Activated effector memory CD4-positive, alpha-beta T cell treated with anti-CD3 and anti-CD28 coated beads, Interleukin-2, amount 50 U/mL, for 16 hours (primary cell): ENCODE measurements at places on chromosomes 1 and 21.

GRCh38 chr1:167799747-167800146, 78.0 kb downstream of the MPZL1 start:
- no peak for DNase-seq

DNA sequence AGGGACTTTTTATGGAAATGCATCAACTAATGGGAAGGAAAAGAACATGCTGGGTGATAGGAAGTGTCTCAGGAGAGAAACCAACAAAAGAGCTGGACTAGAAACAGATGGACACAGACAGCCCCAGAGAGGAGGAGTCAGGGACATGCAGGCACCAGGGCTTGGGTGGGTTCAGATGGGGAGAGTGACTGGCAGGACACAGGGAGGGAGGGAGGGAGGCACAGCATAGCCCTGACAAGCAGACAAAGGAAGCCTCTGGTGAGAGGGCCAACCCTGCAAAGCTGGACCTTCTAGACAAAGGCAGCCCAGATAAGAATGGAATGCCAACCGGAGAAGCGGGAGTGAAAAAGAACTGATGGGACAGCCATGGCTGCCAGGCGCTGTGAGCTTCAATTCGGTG, 568.8 kb downstream of the AJAP1 start:
- no peak for DNase-seq

DNA sequence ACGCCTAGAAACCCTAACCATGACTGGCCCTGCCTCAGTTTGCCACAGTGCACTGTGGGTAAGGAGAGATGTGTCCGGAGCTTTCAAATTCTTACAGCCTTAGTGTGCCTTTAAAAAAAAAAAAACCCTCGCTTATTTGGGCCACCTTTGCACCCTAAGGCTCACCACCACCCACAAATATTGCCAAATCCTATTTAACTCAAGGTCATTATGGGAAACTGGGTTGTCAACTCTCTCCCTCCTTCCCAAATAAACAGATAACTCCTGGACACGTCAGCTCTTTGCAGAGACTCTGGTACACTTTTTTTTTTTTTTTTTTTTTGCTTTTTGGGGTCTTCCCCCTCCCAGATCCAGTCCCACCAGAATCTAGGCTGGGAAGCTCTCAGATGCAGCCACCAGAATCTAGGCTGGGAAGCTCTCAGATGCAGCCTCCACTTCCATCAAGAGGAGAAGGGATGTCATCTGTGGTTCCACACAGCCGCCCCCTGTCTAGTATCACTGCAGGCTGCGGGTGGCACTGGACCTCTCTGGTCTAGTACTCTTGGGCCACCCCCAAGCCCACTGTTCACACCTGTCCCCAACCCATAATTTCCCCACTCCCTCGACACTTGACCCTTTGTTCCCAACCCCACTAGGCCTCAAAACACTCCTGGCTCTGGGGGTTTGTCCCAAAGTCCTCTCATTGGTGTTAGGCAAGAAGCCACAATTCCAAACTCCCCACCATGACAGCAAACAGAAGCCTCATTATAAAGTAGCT, 3.4 kb downstream of the DHRS3 start:
- no peak for DNase-seq

DNA sequence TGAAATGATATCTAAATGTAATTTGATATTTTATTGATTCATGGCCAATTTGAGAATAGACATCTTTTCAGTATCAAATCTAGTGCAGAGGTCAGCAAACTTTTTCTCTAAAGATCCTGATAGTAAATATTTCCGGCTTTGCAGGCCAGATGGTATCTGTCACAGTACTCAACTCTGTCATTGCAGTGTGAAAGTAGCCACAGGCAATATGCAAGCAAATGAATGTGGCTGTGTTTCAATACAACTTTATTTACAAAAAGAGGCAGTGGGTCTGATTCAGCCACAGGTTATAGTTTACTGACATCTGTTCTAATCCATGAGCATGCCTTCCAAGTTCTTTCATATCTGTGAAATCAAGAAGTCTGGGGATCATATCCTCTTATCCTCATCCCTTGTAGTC, 221.2 kb downstream of the PRDM2 start:
- no peak for DNase-seq

DNA sequence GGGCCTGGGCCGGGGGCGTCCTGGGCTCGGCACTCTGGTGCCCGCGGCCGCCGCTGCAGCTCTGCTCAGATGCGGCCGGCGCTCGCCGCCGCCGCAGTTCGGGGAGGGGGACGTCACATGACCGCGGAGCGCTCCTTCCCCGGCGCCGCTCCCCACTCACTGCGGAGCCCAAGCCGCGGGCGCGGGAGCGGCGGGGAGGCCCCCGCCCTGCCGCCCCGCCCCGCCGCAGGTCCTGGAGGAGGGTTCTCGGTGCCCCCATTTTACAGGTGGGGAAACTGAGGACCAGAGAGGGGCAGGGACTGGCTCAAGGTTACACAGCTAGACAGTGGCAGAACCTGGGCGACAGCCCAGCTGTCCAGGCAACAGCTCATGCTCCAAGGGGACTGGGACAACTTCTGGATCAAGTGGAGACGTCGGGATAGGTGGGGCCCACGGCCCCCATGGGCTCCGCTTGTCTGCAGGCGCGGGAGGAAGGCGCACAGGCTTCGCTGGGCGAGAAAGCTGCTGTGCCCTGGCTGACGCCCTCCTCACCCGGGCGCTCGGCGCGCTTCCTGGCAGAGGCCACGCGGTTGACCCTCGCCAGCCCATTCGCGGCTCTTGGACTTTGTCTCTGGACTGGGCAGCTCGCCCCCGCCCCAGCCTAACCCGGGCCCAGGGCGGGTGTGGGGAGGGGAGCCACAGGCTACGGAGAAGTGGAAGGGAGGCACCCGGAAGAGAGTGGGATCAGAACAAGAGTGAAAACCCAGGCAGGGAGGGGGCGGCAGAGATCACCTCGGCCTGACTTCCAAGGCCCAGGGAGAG, at the start of gene RAP1GAP:
Gene RAP1GAP (minus strand): TSS at position 100 of the 801 bp plus-strand sequence. CDS start 49,325 bp downstream, outside the sequence.
- DNase-seq = peak; percentile 78

DNA sequence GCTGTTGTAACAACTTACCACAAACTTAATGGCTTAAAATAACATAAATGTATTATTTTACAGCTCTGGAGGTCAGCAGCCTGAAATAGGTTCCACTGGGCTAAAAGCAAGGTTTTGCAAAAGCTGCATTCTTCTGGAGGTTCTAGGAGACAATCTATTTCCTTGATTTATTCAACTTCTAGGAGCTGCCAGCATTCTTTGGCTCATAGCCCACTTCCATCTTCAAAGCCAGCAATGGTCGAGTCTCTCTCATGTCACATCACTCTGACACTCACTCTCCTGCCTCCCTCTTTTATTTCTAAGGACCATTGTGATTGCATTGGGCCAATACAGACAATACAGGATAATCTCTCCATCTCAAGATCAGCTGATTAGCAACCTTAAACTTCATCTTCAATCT, 15.1 kb upstream of the FOXJ3 start:
- no peak for DNase-seq

DNA sequence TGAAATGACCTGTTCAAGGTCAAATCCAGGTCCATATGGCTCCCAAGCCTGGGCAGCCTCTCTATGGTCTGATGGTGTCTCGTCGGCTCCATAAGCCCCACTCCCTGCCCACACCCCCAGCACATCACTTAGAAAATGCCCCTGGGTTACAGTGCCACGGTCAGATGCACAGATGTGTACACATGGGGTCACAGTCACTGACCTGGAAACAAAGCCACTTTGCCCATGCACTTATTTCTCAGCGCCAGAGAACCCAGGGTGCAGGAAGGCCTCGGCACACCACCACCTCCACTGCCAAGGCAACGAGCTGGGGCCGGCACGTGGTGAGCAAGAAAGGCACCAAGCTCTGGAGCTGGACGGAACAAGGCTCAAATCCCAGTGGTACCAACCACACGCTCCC, 24.7 kb downstream of the IFFO2 start:
- DNase-seq = no peak

DNA sequence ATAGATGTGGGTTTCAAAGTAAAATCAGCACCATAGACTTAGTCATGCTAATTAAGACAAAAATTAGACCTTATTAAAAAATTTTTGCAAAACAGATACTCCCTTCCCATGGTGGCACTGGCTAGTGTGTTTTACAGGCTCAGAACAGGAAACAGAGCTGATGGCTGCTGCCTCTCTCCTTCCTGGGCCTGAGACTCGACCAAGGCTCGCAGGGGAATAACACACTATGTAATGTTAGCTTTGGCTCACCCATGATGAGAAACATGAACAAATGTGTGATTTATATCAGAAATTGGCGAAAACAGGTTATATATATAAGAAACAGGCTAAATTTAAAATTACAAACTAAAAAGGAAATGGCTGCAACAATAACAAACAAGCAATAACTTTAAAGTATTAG, 50.7 kb downstream of the ERG start:
- no peak for DNase-seq

- DNase-seq = no peak
Measured at GRCh38 chr1:12114916-12115315, 51.8 kb downstream of the TNFRSF8 start.

DNA sequence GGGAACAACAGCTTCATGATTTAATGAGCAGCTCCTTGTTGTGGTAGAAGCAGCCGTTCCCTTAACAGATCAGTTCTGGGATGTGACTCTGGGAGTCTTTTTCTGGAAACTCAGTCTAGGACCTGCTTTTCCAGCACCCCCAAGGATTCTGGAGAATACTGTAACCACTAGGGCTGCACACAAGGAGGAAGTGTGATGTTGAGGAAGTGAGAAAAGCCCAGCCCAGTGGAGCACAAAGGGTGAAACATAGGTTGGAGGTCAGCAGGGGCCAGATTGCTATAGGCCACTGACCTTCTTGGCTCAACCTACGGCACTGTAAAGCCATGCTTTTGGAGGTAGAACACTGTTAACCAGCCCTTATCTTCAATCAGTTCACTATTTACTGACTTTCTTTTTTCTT, 10.1 kb upstream of the PLA2G5 start:
- DNase-seq = no peak

DNA sequence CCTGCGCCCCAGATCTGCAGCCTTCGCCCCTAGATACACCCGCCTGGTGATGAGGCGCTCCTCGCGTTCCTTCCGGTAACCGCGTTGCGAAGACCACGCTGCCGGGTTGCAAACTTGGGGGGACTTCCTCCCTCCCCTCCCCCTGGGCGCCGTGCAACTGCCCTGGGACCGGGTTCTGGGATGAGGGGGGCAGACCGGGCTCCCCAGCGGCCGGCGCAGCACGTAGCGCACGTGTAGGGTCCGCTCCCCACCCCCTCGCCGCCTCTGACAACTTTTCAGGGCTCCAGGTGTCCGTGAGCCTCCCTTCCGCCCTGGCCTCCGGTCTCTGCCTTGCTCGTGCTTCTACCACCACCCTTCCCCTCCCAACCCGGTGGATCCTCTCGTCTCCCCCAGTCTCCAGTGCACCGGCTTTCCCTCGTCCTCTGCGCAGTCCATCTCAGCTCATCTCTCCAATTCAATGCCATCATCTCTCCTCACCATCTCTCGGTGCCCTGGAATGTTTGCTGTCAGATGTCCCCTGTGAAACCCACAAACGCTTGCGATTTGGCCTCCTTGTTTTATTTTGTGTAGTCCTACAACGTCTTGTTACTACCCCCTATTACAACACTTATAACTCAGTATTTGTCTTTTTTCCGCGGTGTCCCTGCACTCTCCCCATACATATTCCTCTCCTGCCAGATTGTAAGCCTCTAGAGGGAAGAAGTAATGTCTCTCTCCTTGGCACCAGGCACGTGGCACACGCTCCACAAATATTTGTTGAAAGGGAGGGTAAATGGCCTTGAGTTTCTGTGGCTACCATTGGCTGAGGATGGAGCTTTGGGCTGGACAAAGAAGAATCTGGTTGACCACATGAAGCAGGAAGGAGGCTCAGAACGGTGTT, 782 bp downstream of the PCAT6 start:
- no peak for DNase-seq

GRCh38 chr1:245365095-245366020, 210.6 kb downstream of the KIF26B start:
- no peak for DNase-seq

GRCh38 chr21:44681861-44682579, at the start of gene KRTAP12-1:
Gene KRTAP12-1, minus strand, starts transcription at chr21:44682163. Its CDS starts 40 bp downstream, at chr21:44682123.
- peak; percentile 43 for DNase-seq

DNA sequence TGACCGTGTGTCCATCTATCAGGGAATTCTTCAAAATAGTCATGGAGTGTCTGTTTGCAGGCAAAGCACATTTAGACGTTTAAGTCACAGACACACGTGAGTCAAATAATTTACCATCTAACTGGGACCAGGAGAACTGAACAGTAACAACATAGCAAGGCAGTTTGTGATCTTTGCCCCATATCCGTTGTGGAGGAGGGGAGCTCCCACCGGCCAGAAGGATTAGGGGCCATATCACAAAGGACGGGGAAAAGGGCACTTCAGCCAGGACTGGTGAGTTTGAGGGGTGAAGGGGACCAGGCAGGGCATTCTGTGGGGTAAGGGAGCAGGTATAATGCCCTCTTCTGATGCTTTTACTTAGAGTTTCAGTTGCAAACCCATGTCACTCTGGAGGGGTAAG, 22.9 kb downstream of the ELAPOR1 start:
- DNase-seq = no peak

DNA sequence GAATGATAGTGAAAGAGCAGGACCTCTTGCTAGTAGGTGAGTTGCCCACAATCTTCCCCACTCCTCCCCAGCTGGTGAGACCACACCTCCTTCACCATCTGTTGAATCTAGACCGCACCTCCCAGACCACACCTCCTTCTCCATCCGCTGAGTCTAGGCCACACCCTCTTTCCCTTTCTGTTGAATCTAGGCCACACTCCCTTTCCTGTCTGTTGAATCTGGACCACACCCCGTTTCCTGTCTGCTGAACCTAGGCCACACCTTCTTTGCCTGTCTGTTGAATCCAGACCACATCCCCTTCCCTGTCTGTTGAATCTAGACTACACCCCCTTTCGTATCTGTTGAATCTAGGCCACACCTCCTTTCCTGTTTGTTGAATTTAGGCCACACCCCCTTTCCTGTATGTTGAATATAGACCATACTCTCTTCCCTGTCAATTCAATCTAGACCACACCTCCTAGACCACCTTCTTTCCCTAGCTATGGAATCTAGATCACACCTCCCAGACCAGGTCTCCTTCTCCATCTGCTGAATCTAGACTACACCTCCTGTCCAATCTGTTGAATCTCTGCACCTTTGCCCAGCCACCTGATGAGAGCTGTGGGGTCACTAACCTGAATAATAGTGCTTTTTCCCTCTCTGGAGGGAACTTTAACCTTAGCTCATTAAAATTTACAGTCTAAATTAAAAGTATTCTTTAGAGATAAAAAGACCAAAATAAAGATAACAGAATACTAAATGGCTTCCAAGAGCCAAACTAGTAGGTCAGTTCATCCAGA, 116.3 kb downstream of the DAB1 start:
- peak; percentile 81 for DNase-seq

DNA sequence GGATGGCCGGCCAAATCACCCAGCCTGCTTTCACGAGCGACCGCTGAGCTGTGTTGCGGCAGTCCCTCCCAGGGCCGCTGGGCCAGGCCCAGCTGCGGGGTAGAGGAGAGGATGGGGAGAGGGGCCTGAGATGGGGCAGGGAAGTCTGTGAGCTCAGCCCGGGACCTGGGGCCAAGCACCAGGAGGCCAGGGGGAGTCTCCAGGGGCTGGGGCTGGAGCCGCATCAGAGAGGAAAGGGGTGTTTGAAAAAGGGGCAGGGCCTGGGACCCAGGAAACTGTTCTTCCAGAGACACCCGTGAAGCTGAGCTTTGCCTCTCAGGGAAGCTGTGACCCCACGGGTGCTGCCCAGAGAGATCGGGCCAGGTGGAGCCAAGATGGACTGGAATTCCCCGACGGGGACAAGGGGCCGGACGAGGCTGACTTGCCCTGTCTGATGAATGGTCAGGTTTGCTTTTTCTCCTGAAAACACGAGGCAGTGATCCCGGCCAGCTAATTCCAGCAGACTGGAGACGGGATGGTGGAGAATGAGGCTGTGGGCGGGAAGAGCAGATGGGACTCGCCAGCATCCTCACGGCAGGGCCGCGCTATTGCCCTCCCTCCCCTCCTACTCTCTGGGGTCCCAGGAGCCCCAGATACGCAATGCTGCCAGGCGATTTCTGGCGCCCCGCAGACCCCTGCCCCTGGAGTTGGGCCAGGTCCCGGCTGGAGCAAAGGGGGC, 40.3 kb upstream of the COL18A1 start:
- no peak for DNase-seq
